Suppressor macrophage treated with lipopolysaccharide for 1 hour (primary cell): ENCODE measurements at places on chromosomes 7 and 10.
A peak's percentile ranks its signal among the peaks of the same experiment; 100 is the strongest.

- DNase-seq = no peak
These were observed 2.1 kb downstream of the CTBP2 start for GRCh38 chr10:125158275-125158600.

DNA sequence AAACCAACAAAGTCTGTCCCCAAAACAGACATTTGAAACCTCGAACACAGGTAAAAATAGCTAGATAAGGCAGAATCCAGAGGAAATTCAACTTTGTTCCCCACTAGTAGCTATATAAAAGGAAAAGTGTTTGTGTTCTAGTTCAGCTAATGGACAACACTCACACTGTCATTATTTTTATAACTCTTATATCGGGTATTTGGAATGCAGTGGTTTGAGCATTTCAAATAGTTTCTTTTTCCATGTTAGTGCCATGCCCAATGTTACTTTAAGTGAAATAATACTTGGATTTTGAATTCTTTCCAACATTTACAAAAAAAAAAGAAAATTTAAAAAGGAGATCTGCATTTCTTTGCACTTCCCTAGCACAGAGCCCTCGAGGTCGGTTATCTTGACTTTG is 213.6 kb downstream of the DOCK4 start:
- DNase-seq = no peak

DNA sequence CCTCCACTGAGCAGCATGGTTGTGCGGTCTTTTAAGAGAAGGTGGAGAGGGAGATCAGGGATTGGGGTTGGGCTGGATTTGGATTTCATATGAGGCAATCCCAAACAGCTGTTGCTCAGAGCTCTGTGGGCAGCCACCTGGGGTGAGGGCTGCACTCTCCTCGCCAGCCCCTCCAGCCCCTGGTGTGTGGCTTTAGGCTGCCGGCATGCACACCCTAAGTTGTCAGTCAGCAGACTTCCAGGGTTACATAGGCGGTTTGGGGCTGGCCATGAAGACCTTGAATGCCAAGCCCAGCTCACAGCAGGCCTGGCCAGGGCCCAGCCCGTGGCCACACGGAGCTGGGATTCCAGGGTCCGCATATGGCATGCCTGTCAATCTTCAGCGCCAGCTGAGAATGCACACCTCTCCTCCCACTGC is 54.8 kb downstream of the ZMIZ1 start:
- no peak for DNase-seq

DNA sequence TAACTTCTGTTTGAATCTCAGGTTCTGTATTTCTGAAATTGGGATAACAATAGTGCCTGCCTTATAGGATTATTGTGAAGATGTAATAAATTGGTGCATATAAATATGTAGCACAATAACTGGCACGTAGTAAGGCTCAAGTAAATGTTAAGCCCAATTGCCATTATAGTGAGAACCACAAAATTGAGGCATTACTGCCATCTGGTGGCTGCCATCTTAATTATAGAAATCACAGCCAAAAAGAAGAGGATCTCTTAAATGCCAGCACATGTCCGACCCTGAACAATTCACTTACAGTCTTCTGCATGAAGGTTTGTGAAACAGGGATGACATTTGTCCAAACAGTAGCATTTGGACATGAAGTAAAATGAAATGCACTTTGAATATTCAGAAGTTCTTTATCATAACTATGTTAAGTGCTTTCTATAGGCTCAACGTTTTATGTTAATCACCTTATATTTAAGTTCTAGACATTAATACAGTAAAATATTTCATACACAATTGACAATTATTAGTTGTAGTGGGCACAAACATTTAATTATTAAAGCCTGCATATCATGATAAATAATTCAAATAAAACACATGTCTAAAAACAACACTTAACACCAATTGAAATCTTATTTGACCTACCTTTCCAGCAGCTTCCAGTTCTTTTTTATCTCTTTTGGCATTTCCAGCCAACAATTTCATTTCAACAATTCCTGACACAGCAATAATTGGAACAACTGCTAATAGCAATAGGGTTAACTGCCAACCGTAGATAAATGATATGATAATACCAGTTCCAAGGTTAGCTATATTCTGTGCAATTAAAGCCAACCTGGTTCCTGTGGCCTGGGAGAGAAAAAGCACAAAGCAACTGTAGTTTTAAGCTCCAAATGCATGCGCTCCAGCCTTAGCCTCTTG is 58.5 kb downstream of the ABCB4 start:
- peak; percentile 76 for DNase-seq

DNA sequence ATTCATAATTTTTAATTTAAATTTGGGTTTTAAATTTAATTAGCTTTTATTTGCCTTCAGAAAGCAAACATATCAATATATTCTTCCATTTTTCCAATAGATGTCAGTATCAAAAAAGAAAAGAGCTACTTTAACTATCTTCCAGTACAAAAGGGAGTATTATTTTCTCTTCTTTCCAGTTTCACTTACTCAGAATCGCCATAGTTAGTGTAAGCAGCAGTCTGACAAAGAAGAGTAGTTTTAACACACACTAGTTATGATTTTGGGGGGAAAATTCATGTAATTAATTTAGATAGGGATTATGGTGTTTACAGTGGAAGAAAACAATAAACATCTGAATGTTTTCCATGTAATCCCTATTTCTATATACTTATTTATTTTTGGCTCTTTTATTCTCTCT is 272.6 kb upstream of the DGKB start:
- DNase-seq = no peak

DNA sequence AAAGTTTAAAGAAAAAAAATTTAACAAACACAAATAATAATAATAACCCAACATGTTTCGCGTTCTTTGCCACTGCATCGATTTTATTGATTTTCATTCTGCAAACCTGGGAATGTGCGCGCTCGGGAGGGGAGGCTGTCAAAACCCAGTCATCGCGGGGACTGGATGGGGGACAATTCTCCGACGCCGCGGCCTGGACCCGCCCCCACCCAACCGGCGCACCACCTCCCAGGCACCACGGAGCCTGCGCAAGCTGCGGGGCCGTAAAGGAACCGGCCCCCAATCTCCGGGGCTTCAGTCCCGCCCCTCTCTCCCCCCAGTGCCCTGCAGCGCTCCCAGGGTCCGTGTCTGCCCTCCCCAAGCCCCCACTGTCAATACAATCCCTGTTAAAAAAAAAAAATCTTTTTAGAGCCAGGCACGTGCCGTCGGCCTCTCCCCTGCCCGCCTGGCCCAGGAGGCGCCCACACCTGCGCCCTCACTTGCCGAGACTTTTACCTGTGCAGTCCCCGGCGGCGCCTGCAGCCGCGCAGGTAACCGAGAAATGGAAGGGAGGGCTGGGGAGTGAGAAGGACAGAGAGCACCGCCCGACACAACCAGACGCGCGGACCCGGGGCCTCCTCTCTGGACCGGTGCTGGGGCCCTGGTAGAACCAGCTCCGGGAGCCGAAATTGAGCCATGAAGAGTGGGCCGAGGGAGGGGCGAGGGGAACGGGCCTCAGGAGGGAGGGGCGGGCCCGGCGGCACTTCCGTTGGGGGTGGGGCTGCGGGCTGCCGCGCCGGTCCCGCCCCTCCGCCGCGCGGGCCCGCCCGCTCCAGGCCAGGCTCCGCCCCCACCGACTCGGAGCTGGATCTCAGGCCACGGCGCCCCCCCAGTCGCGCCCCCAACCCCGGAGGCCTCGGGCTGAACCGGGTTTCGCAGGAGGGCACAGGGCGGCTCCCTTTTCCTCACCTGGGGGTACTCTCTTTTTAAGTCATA is 7.6 kb upstream of the ZNF503 start:
- peak; percentile 67 for DNase-seq

DNA sequence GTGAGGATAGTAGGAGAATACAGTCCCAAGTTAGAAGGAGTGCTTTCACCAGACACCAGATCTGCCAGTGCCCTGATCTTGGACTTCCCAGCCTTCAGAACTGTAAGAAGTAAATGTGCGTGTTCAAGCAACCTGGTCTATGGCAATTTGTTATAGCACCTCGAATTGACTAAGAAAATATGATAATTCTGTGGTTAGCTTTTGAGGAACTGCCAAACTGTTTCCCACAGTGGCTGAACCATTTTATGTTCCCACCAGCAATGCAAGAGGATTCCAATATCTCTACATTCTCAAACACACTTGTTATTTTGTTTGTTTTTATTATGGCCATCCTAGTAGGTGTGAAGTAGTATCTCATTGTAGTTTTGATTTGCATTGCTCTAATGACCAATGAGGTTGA is 47.0 kb downstream of the RBM20 start:
- DNase-seq = no peak

DNA sequence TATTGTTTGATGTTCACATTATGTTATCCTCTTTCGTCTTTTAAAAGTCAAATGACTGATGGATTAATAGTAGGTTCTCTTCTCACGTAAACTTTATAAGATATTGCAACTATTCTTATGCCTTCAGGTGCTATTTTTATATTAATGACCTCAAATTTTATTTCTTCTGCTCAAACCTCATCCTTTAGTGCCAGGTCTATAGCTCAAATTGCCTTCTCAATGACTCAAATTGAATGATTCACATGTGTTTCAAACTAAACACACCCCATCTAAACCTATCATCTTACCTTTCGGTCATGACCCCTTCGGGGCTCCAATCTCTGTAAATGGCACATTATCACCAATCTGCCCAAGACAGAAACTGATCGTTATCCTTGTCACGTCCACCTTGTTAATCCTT is 22.0 kb upstream of the LIPF start:
- DNase-seq = no peak

GRCh38 chr7:29284696-29285443 is 90.3 kb downstream of the CHN2 start:
- DNase-seq = peak; percentile 38

DNA sequence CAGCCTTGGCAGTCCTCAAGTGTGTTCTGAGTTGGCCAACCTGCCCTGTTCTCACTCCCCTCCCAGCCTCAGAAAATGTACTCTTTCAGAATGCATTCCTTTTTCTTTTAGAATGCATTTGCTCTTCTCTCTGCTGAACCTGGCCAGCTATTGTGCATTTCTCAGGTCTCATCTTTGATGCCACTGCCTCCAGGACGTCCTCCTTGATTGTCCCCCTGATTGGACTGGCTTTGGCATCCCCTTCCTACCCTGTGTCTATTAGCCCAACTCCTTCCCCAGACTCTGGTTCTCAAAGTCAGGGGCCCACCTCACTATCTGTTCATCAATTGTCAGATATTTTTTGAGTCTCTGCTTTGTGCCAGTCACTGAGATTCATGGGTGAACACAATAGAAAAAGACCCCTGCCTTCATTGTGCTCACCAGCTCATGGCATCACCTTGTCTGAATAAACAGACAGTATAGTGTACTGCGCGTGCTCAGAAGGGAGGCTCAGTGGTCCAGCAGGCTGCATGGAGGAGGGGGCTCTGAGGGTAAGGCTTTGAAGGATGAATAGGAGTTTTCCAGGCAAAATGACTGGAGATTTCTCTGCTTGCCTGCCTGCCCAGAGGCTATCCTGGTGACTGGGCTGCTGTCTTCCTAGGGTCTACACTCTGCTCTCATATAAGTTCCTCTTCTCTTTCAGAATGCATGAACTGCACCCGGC is 96.5 kb downstream of the MYL10 start:
- DNase-seq = no peak

GRCh38 chr10:86391236-86391840 is 24.7 kb upstream of the GRID1 start:
- DNase-seq = no peak

DNA sequence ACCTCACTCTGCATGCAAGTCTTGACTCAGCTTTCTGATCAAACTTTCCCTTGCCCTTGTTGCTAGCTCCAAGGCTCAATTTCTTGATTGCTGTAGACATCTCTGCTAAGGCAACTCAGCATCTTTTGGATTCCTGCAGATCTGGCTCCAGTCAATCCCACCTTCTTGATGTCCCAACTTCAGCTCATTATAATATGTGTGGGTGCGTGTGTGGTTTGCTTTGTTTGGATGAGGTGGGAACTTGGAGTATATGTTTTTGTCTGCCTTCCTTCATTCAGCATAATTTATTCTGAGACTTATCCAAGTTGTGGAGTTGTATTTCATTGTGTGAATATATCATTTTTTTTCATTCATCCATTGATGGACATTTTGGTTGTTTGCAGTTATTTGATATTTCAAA is 364.8 kb upstream of the IGFBP3 start:
- DNase-seq = no peak

DNA sequence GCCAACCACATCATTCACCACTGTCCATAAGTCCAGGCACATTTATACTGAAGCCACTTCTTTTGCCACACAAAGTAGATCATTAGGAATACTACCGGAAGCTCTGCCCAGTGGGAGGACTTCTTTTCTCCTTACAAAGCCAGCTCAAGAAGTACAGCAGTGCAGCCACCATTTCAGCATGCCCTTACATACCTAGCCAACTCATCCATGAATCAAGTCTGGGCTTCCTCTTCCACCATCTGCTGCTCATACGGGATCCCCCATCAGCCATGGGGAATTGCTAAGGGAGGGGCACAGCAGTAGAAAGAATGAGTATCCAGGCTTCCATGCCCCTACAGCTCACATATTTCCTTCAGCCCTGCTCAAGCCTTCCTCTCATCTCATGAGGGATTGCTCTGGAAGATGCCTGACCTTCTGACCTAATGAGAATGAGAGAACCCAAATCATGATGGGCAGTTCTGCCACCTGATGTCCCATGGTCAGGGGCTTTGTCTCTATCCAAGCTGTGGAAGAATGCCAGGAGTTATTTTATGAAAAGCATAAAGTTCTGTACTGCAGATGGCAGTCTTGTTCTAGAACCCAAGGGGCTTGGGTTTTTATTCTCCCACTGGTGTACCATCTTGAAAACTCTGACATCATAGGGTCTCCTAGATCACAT is 39.5 kb downstream of the ACSM6 start:
- DNase-seq = no peak

- peak; percentile 40 for DNase-seq
These were observed 51.6 kb upstream of the IL6 start for GRCh38 chr7:22675421-22675820.

GRCh38 chr10:91163869-91164474 is 56.5 kb upstream of the PCGF5 start:
- DNase-seq = peak; percentile 90

DNA sequence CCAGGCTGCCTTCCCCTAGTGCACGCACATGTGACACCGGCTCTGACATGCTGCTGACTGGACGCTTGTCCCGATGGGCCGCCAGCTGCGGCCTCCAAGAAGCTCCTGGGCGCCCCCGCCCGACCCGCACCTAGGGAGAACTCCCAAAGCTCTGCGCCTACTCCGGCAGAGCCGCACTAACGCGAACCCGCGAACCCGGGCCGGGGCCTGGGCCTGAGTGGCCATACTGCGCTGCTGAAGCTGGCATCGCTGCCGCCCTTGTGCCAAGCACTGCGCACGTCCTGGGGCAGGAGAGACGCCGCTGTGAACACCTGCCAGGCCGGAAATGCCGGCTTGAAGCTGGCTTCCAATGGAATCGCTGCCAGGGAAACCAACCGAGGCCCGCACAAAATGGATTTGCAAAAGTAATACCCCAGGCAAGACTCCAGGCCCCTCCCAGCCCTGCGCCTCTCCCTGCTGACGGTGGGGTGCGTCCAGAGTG is 85.1 kb downstream of the WASHC2A start:
- DNase-seq = no peak

DNA sequence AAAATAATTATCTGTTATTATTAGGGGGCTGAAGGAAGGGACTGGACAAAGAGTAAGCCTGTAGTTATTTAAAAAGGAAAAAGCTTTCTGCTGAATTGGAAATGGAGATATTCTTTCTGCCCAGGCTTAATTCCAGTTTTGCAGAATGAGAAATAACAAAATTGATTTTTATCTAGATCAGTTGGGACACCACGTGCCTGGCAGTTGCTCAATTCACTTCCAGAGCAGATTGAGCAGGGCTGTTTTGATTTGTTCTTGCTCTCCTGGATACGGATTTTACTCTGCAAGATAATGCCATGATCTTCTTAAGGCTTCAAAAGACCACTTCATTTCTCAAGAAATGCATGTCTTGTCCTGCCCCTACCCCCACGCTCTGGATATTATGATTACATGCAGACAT is 524.3 kb downstream of the TCERG1L start:
- DNase-seq = no peak

- DNase-seq = no peak
These were observed 60.2 kb downstream of the PLPP4 start for GRCh38 chr10:120517196-120517595.
